ENCODE measurements at places on chromosomes 3 and 15. TPM values are rescaled to one million over a fixed set of nuclear protein-coding genes. Genes with fewer than 3 reads are reported as not detected.

Gene ZNF80
- not detected for total RNA-seq

Gene SNRPN
- total RNA-seq: 66.3 TPM

Gene AADACL2
- total RNA-seq: not detected

Gene TMEM44
- 12.6 TPM for total RNA-seq

Gene REC114
- not detected for total RNA-seq

Gene STXBP5L
- not detected for total RNA-seq

Gene AMT
- 0.58 TPM for total RNA-seq

Gene GOLGA8O
- not detected for total RNA-seq

Gene GPR15
- not detected for total RNA-seq

Gene SLC24A5
- not detected for total RNA-seq

Gene IL17RC
- 65.7 TPM for total RNA-seq

Gene TUBGCP4
- total RNA-seq: 6.1 TPM

Gene PROS1
- 25.3 TPM for total RNA-seq

Gene GABRB3
- 0.71 TPM for total RNA-seq

Gene CRABP1
- total RNA-seq: not detected

Gene CORO2B
- 32.6 TPM for total RNA-seq

Gene MITF
- 25.4 TPM for total RNA-seq

Gene SLC49A4
- 11.2 TPM for total RNA-seq

Gene MYH15
- not detected for total RNA-seq

Gene ALPK3
- under 0.01 TPM for total RNA-seq

Gene PLA2G4D
- total RNA-seq: not detected

Gene UTS2B
- total RNA-seq: 0.89 TPM

Gene ACTC1
- total RNA-seq: not detected

Gene ZDHHC19
- total RNA-seq: not detected

Gene RCCD1
- total RNA-seq: 22.8 TPM

Gene POU1F1
- total RNA-seq: not detected

Gene CNBP
- total RNA-seq: 226 TPM

Gene RASGRP1
- 1.2 TPM for total RNA-seq

Gene APOD
- 5.5 TPM for total RNA-seq

Gene SRGAP3
- 4.6 TPM for total RNA-seq

Gene TRPM1
- not detected for total RNA-seq

Gene TRIM71
- not detected for total RNA-seq

Gene RAB6B
- not detected for total RNA-seq

Gene GP9
- total RNA-seq: not detected

Gene RASSF1
- 37.2 TPM for total RNA-seq

Gene HGD
- not detected for total RNA-seq

Gene SAXO2
- 0.71 TPM for total RNA-seq

Gene SNTN
- not detected for total RNA-seq

Gene BHLHE40
- total RNA-seq: 73.8 TPM

Gene CCR1
- 0.29 TPM for total RNA-seq

Gene IRAK2
- 2.9 TPM for total RNA-seq

Gene HERC2
- 23.4 TPM for total RNA-seq

Gene LEKR1
- total RNA-seq: 0.58 TPM

All from myometrial cell (primary cell).